ENCODE measurements at places on chromosomes 13 and 19. TPM values are rescaled to one million over a fixed set of nuclear protein-coding genes. Genes with fewer than 3 reads are reported as not detected.

DNA sequence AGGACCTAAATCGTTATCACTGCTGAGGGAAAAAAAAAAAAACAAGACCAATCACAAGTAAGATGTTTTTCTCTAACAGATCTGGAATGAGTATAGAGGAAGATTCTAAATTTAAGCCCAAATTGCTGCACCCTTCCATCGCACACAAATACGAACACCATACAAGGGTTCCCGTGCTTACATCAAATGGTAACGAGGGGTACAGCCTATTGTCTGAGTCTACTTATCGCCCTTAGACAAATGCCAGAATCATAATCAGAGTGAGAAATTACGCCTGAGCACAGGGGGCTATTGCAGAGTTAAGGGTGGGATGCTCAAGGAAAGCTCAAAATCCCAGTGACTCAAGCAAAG, 603 bp downstream of the ZC3H13 start:
- no peak for DNase-seq

ARMC6 gene
- 61.9 TPM for total RNA-seq

DNA sequence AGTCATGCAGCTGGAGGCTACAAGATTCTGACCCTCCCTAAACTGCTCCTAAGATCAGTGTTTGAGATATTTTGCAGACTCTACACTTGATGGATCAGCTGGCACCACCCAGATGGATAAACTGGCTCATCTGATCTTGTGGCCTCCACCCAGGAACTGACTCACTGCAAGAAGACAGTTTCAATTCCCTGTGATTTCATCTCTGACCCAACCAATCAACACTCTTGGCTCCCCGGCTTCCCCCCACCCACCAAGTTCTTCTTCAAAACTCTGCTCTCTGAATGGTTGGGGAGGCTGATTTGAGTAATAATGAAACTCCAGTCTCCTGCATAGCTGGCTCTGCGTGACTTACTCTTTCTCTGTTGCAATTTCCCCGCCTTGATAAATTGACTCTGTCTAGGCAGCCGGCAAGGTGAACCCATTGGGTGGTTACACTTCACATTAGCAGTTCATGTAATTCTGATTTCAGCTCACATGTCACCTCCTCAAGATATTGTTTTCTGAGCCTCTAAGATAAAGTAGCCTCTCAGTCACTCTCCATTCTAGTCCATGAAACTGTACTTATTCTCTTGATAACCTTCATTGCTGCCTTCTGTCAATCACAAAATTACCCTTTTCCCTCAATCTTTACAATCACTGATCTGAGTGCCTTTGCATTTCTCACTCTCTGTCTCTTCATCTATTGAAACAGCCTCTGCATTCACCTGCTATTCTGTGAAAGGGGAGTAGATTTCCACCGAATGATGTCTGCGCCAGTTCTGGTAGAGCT, 9.9 kb upstream of the FPR3 start:
- peak; percentile 68 for DNase-seq

NDUFA7 gene
- 52.9 TPM for total RNA-seq

DNA sequence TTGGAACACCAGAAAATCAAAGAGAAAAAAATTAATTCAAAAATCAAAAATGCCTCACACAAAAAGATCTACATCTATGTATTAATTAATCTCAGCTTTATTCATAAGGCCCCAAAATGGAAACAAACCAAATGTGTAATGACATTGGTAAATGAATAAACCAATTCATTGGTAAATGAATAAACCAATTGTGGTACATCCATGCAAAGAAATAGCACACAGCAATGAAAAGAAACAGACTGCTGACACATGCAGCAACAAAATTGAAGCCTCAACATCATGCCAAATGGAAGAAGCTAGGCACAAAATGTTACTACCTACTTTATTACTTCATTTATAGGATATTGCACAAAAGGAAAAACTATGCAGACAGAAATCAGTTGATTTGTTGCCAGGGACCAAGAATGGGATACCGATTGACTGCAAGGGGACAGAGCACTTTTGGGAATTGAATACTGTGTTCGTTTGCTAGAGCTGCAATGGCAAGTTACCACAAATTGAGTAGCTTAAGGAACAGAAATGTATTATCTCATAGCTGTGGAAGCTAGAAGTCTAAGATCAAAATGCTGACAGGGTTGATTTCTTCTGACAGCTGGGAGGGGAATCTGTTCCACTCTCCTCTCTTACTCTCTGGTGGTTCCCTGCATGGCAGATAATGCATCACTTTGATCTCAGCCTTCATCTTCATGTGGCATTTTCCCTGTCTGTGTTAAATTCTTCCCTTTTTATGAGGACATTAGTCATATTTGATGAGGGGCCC, 252.8 kb downstream of the RFC3 start:
- DNase-seq = no peak

DNA sequence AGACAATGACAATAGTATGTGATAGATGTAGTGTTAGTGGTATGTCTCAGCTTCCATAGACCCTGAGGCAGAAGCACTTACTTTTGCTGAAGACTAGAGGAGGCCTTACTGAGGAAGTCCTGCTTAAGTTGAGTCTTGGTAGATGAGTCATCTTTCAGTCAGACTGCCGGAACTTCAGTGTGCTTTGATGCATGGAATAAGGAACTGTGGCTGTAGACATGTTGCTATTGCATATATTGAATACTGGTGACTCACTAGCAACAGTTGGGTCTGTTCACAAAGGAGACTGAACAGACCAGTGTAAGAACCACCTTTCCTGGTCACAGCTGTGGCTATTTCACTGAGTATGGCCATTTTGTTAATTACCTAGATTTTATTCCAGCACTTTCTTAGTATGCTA, 1000.6 kb downstream of the OLFM4 start:
- DNase-seq = no peak

GRCh38 chr19:41529484-41530183, 46.3 kb upstream of the CEACAM21 start:
- DNase-seq = peak; percentile 66

GRCh38 chr13:114225610-114226009, 9.1 kb upstream of the CDC16 start:
- peak; percentile 63 for DNase-seq

SAE1 gene
- 147 TPM for total RNA-seq

GRCh38 chr13:24133021-24133795, 27.3 kb upstream of the SPATA13 start:
- no peak for DNase-seq

GRCh38 chr19:4174895-4175668, 7.3 kb downstream of the SIRT6 start:
- no peak for DNase-seq

DNA sequence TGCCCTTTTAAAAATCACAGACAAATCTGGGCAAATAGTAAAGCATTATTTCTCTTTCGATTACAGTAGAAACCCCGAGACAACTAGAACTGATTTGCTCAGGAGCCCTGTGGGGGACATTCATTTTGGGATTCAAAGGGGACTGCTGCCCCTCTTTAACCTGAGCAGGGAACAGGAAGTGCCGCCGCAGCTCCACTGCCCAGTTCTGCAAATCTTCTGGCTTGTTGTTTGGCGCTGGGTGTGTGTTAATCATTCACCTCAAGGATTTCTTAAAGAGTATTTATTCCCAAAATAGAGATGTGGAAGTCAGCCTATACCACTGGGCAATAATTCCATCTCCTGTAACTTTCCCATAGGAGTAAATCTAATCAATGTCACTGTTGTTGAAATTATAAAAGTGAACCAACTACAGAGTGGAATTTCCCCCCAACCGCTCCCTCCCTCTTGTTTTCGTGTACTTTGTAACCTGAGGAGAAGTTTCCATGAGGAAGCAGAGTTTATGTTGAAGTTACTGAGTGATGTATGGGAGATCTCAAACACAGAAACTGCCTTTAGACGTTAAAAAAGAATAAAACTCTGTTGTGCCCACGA, 515.8 kb downstream of the KLF12 start:
- no peak for DNase-seq

DNA sequence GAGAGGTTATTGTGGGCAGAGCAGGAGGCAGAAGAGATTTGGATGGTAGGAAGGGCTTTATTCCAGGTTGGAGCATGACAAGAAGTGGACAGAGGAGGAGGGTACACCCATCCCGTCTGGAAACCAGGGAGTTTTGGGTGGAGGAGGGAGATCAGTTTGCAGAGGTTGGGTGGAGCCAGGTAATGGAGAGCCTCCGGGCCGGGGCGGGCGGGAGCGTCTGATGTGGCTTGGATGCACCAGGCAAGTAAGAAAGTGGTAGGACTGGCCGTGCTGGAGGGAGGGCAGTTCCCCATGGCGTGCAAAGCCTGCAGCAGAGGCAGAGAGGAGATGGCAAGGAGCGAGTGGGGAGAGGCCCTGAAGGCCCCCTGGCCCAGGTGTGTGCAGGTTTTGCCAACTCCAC, 10.9 kb downstream of the IGFLR1 start:
- DNase-seq = no peak

RDH8 gene
- not detected for total RNA-seq

PRRG2 gene
- total RNA-seq = 1.0 TPM

DNA sequence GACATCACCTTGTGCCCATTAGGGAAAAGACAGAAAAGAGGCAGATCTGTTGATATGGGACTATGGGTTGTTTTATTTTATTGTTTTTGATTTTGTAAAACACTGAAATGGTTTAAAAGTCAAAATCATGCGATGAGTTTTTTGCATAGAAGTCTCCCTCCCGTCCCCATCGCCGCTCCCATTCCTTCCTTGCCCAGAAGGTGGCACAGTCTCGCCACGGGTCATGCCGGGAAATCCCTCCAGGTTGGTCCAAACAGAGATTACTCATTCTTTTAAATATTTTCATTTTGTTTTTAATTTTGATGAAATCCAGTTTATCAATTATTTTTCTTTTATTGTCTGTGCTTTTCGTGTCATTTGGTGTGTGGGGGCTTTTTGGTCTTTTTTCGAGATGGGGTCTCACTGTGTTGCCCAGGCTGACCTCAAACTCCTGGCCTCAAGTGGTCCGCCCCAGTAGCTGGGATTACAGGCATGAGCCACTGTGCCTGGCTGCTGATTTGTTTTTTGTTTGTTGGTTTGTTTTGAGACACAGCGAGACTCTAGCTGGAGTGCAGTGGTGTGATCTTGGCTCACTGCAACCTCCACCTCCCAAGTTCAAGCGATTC, 9.2 kb downstream of the PGPEP1 start:
- DNase-seq = peak; percentile 71

DNA sequence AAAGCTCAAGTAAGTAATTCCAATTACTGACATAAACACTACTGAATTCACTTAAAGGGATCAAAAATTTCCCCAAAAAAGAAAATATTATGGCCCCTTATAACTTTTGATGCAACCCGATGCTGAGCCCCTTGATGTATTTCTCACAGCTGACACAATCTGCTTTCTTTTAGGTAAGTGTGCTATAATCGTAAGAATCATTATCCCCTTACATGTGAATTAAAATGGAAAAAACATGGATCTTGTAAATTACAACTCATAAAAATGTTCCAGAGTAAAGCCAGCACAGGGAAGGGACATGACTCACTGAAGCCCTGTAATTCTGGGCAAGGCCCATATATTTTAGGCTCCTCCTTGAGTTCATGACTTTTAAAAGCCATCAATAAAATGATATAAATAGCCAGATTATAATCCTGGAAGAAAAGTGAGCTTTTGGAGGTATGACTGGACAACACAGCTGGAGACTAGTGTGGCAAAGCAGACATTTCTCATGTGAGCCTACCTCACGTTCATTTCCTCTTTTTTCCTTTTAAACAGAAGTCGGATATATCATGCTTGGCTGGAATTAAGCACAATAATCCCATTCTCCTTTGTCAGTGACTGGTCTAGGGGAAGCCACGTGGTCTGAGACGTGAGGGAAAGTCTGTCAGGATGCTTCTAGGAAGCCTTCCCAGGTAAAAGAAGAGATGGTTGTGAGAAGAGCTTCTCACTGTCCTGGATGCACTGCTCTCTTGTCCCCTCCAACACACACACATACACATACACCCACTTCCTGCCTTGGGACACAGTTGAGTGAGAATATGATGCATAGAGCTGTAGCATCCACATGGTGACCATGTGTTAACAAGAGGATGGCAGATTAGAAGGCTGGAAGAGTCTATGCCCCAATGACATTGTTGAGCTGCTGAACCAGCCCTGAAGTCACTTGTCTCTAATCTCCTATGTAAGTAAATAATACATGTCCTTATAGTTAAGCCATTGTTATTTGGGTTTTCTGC, 165.4 kb downstream of the RGCC start:
- no peak for DNase-seq

CBY2 gene
- total RNA-seq = not detected

DNA sequence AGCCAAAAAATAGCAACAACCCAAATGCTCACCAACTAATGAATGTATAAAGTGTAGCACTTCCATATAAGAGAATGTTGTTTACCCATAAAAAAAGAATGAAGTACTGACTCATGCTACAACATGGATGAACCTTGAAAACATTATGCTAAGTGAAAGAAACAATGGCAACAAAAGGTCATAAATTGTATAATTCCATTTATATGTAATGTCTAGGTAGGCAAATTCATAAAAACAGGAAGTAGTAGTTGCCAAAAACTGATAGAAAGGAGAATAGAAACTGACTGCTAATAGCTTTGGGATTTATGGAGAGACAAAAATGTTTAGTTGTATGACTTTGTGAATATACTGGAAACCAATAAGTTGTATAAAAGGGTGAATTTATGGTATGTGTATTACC, 21.6 kb downstream of the MYCBP2 start:
- no peak for DNase-seq

CCDC70 gene
- not detected for total RNA-seq

- DNase-seq = no peak
Measured at GRCh38 chr13:95258619-95259194, 42.5 kb downstream of the ABCC4 start.

- DNase-seq = no peak
Measured at GRCh38 chr19:35024095-35024494, 6.2 kb upstream of the SCN1B start.

LTBP4 gene
- total RNA-seq = 123 TPM

ZNF221 gene
- 0.58 TPM for total RNA-seq

GRCh38 chr13:30355384-30355699, 48.0 kb upstream of the KATNAL1 start:
- no peak for DNase-seq

GNG7 gene
- total RNA-seq = 0.07 TPM

SIAH3 gene
- total RNA-seq = not detected

DNA sequence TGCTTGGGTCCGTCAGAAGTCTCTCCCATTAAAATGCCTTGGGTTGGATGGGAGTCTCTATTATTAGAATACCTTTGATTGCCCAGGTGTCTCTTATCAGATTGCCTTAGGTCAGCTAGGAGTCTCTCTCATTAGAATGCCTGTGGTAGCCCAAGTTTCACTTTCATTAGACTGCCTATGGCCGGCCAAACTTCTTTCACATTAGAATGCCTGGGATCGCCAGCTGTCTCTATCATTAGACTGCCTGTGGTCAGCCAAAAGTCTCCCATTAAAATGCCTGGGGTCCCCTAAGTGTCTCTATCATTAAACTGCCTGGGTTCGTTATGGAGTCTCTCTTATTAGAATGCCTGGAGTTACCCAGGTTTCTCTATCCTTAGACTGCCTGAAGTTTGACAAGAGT, 1476.7 kb downstream of the UQCRFS1 start:
- no peak for DNase-seq

DNA sequence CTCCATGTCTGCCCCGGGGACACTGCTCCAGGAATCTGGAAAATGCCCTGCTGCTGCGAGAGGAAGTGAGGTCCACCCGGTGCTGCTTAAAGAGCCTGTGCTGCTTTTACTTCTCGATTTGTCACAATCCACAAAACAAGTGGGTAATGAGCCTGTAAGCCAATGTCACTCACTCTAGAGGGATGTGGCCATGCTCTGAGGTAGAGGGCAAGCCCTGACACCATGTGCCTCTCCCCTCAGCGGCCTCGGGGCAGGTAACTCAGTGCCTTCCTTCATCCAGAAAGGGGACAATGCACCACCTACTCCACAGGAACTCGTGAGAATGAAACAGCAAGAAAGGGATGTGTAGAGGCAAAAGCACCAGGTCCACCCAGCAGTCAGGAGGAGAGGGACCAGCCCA, 106.2 kb downstream of the TUBA3C start:
- no peak for DNase-seq

GRCh38 chr19:10452726-10453618, 32.6 kb downstream of the PDE4A start:
- DNase-seq = no peak

TEX26 gene
- not detected for total RNA-seq
